ENCODE measurements at places on chromosomes 13 and 19.
A peak's percentile ranks its signal among the peaks of the same experiment; 100 is the strongest.

- peak; percentile 75 for DNase-seq
Measured at GRCh38 chr19:31349160-31349881, at the start of gene TSHZ3. TSS of gene TSHZ3 (minus strand) at chr19:31349436. CDS start at chr19:31349219, 217 bp downstream.

DNA sequence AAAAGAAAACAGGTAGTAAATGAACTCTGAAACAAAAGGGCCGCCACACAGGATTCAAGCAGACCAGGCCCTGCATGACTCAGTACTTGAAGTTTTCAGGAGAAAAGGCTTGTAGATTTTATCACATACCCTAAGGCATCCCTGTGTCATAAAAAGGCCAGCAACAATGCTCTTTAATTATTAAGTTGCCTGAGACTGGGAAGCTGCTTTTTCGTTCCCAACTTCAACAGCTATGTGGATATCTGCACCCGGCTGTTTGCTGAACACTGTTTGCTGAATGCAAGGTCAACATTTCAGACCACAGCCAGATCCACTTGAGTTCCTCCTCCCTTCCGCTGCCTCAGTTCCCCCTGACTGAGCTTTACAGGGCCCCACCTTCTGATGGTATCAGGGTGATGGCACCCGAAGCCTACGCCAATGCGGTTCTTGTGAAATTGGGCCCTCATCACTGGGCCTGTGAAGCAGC, 6.1 kb upstream of the ECH1 start:
- DNase-seq = no peak

GRCh38 chr19:49470615-49470978, 3.4 kb upstream of the FLT3LG start:
- DNase-seq = no peak

- peak; percentile 80 for DNase-seq
Measured at GRCh38 chr19:6516659-6517291, 14.1 kb upstream of the TNFSF9 start.

GRCh38 chr13:113044391-113045114, 61.0 kb upstream of the F7 start:
- no peak for DNase-seq

DNA sequence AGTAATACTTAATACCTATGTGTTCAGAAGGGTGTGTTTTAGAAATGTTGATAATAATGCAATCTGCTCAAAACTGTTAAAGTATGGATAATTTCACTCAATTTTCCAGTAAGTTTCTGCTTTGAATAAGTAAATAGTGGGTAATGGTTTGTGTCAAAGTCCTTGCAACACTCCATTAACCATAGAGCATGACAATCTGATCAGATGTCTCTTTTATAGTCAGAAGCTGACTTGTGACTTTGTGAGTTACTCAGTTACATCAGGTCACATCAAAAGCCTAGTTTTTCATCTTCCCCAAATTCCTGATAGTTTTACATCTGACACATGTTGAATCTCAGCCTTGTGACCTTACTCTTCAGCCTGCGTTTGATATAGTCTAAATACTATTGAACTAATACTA, 338.0 kb downstream of the EFNB2 start:
- no peak for DNase-seq

DNA sequence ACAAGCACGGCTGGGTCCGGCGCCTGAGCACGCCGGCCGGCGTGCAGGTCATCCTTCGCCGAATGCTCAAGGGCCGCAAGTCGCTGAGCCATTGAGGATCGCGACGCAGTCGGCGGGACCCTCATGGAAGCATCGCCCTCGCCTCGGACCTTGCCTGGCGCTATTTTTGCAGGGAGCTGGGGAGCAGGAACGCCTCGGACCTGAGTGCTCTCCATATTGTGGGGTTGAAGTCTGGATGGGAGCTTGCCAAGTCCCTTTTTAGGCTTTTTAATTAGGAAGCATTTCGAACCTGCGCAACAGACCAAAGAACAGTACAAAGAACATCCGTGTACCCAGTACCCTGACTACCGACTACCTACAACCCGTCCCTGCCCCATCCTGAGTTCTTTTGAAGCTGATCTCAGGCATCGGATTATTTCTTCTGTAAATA, 628 bp downstream of the MRPL34 start:
- no peak for DNase-seq

Measured in NCI-H226 (cell line).